ENCODE measurements at places on chromosomes 6 and 20. TPM values are rescaled to one million over a fixed set of nuclear protein-coding genes. Genes with fewer than 3 reads are reported as not detected.

GRCh38 chr20:3077618-3078134 lies 6.3 kb downstream of the OXT start:
- no peak for ATAC-seq

The TRPC4AP gene
- total RNA-seq: 52.9 TPM

GRCh38 chr20:37396416-37397075 lies 50.6 kb downstream of the SRC start:
- no peak for ATAC-seq

The TGM3 gene
- total RNA-seq: 0.82 TPM

The CLDN20 gene
- total RNA-seq: 2.1 TPM
